ENCODE measurements at places on chromosomes 5 and 9. TPM values are rescaled to one million over a fixed set of nuclear protein-coding genes. Genes with fewer than 3 reads are reported as not detected.

Gene PFN3
- total RNA-seq = not detected

GRCh38 chr5:6408627-6409446 lies 30.5 kb upstream of the MED10 start:
- DNase-seq = no peak

- DNase-seq = no peak
These were observed 18.0 kb downstream of the TRIM7 start for GRCh38 chr5:181186986-181187499.

GRCh38 chr9:134837529-134837928 lies 43.1 kb upstream of the FCN2 start:
- DNase-seq = no peak

DNA sequence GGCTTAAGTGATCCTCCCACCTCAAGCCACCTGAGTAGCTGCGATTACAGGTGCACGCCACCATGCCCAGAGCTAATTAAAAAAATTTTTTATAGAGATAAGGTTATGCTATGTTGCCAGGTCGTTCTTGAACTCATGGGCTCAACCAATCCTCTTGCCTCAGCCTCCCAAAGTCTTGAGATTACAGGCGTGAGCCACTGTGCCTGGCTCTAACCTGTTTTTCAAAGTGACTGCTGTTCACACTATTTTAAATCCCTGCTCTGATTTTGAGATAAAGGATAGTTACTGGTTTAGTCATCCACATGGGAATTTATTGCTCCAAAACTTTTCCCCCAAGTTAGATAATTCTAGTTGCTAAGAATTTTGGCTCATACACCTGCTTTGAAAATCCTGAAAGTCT lies 48.2 kb upstream of the MTMR12 start:
- DNase-seq = no peak

DNA sequence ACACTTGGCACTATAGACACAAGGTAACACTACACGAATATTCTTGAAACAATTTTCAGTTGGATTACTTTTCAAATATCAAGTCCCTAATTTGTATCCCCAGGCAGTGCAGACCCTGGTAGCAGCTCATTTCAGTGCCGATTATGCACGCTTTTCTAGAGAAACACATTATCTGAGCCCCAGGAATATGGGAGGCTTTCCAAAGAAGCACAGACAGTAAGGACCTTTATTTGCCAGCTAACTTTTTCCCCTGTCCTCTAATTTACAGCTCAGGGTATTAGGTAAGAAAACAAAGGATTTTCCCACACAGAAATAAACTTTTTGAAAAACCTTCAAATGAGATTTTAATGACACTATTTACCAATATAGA lies 852.3 kb upstream of the DMAC1 start:
- DNase-seq = no peak

GRCh38 chr9:295576-295975 lies 80.9 kb downstream of the DOCK8 start:
- DNase-seq = no peak
